ENCODE measurements at places on chromosomes 3 and 15. TPM values are rescaled to one million over a fixed set of nuclear protein-coding genes. Genes with fewer than 3 reads are reported as not detected.

- DNase-seq, result no peak
Observed at GRCh38 chr3:151008699-151009098, 36.2 kb upstream of the CLRN1 start.

- DNase-seq, result no peak
Observed at GRCh38 chr3:46852839-46853355, 10.3 kb downstream of the MYL3 start.

- DNase-seq, result no peak
Observed at GRCh38 chr3:168077091-168077490, 18.6 kb downstream of the GOLIM4 start.

Gene FAN1
- total RNA-seq, result 32.6 TPM

DNA sequence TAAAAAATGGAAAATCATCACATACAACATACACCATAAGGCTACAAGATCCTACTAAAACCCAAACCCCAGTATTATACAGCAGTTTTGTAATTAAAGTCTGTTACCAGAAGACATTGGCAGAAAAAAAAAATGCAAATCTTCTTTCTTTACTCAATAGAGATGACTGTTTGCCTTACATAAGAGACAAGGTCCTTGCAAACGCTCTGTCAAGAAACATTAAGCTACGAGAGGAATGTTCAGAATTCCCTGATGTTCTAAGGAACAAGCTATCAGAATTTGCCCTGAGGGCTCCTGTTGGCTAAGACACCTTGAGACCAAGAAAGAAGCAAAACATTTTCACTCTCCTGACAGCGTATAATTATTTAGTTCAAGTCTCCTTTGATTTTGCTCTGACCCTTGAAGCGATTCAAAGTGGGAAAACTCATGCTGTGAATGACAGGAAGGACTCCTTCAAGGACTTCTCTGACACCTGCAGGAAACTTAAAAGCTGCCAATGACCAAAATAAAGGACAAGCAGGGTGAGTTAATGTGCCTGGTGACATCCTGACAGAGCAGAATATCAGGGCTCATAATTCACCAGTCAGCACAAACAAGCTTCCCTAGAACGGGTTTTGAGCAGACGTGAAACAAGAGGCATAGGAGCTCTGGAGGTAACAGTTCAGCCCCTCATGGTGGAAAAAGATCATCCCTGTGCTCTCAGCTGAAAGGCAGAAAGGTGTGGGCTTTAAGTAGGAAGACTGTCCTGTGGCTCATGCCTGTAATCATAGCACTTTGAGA, 2.5 kb downstream of the SCAMP2 start:
- no peak for DNase-seq

GRCh38 chr15:75662823-75663519, 15.3 kb downstream of the SNX33 start:
- DNase-seq, result no peak

Gene EPHA6
- 219 TPM for total RNA-seq

GRCh38 chr3:42690766-42691680, 5.7 kb downstream of the KLHL40 start:
- no peak for DNase-seq

- DNase-seq, result no peak
Observed at GRCh38 chr3:127406309-127407025, 118.6 kb upstream of the PRR20G start.

- no peak for DNase-seq
Observed at GRCh38 chr3:108125550-108126071, 34.8 kb upstream of the CD47 start.

DNA sequence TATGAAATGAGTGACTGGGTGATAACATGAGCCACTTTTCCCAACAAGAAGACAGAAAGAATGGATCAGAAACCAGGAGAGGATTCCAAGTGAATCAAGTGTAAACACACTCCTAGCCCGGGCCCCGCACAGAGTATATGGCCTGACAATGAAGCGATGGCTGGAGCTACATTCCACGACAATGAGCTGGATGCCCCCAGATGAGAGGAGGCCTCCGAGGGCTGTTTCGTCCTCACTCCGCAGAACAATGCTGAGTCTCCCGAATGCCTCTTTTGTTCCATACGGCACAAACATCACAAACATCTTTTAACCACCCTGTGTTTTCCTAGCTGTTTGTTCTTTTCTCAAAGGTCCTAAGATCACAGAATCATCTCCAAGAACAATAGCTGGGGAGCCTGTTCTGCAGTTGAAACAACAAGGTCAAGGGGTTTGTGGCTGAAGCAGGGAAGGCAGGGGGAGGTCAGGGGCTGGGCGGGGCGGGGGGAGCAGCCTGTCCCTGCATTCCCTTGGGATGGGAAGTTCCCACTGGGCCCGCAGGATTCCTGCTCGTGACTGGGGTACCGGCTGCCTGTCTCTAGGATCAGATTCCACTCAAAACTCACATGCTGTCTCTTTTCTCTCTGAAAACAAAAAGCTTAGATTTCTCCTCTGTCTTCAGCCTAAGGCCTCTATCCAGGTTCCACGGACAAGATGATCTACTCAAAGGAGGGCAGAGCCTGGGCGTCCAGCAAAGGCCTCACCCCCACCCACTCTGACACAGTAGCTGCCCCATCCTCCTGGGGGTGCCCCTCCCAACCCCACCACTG, 151.3 kb downstream of the XXYLT1 start:
- no peak for DNase-seq

GRCh38 chr15:74013374-74013894, 18.9 kb downstream of the PML start:
- no peak for DNase-seq

GRCh38 chr15:49507261-49507660, 84.2 kb downstream of the FGF7 start:
- DNase-seq, result no peak

Gene FGD5
- total RNA-seq, result 2.7 TPM

Gene CYP11A1
- total RNA-seq, result not detected

- DNase-seq, result no peak
Observed at GRCh38 chr15:62432702-62433398, 267.8 kb upstream of the C2CD4B start.
